Activated T-helper 1 cell treated with anti-CD3 and anti-CD28 coated beads, Interleukin-2, amount 50 U/mL, for 16 hours (primary cell): ENCODE measurements at places on chromosomes 2 and 18.

- no peak for DNase-seq
These were observed 89.5 kb upstream of the RBMS1 start for GRCh38 chr2:160583146-160583535.

DNA sequence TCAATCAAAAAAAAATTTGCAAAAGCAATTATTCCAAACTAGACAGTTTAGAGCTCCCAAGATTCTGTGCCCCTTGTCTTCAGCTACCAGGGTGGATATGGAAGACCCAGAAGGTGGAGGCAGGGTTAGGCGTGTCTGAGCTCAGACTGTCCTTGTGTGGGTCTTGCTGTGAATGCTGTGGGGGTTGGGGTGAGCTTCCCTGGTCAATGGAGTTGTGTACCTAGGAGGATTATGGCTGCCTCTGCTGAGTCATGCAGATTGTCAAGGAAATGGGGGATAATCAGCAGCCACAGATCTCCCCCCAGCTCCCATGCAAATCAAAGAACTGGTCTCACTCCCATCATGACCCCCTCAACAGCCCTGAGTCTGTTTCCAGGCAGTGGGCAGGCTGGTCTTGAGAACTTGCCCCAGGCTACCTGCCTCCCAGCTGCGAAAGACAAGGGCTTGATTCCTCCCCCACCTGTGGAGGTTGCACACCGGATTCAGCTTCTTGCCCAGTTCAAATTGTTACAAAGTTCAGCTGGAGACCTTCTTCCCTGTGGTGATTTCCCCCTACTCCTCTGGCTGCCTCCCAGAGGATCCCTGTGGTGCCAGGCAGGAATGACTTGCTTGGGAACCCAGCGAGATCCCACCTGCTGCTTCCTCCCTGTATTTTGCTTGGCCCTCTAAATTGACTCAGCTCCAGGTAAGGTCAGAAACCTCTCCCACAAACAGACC lies 77.0 kb downstream of the RAD51AP2 start:
- DNase-seq = no peak

DNA sequence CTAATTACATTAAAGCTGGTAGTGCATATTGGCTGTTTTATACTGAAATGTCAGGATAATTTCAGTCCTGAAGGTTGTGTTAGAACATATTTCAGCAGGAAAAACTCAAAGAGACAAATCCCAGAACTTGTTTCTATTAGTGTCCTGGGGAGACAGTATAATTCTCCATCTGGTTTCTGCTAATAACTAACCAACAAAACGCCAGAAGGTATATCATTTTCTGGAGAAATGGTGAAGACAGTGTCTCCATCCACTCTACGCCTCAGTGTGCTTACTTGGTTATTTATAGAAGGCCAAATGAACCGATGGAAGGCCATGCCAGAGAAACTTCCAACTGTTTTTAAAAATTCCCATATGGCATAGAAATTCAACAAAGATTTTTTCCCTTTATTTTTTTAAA lies 41.6 kb downstream of the GCA start:
- no peak for DNase-seq

DNA sequence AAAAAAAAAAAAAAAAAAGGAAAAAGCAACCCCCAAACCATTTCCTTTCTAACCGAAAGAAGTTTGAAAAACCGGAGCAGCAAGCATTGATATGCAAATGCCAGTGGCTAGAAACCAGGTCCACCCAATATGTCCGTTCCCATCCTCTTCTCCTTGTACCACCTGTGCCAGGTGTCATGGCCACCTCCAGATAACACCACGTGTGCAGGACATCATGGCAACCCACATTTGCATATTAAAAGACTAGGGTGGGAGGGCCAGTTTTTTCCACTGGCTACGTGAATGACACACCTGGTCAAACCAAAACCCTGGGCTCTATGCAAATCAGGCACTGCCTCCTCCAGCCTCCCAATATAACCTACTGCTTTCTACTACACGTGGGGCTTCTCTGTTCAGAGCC lies 303.3 kb upstream of the GULP1 start:
- DNase-seq = no peak

GRCh38 chr2:98656800-98657199 lies 48.4 kb downstream of the UNC50 start:
- DNase-seq = no peak

DNA sequence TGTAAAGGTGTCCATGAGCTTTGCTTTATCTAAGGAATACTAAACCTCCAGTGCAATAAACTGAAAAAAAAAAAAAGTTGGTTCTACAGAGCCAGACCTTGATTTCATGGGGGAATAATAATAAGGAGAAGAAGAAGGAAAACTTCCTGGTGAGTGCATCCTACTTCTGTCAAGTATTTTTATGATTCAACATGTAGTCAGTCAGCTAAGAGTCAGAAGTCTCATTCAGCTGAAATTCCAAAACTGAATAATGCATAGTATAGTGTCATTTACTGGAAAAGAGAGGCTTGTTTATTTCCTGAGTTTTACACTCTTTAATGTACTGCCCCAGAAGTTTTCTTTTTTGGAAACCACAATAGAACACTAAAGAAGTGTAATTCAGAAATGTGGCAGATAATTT lies 77.8 kb upstream of the TACR1 start:
- DNase-seq = no peak

- no peak for DNase-seq
These were observed 450.0 kb upstream of the SLC14A2 start for GRCh38 chr18:45165176-45165713.

GRCh38 chr18:3584897-3585460 lies 135.0 kb downstream of the TGIF1 start:
- no peak for DNase-seq
